NCI-H524 treated with DMSO at 0.1 percent for 48 hours (cell line): ENCODE measurements at places on chromosomes 2 and 18.

GRCh38 chr2:172207911-172208310 lies 105.2 kb upstream of the DLX2 start:
- no peak for DNase-seq

- no peak for DNase-seq
Observed at GRCh38 chr2:128608921-128609880, 290.5 kb upstream of the HS6ST1 start.

DNA sequence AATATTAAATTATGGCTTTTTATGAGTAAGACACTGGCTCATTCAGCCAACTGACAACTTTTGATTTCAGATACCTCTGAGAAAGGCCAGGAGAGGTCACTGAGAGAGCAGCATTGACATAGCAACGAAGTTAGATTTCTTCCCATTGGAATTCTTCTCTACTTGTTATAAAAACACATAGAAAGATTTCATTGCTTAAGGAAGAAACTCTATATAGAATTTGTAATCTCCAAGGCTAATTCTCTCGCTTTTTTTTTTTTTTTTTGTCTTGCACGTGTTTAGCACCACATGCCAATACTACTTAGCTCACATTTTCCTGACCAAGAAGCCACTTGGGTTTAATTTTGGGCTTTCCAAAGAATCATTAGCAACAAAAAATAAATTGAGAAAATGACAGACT lies 233.7 kb downstream of the CALCRL start:
- no peak for DNase-seq

GRCh38 chr2:169225906-169226305 lies 136.4 kb downstream of the LRP2 start:
- DNase-seq, result no peak

GRCh38 chr2:25304321-25304720 lies 37.4 kb downstream of the DNMT3A start:
- DNase-seq, result peak; percentile 49

DNA sequence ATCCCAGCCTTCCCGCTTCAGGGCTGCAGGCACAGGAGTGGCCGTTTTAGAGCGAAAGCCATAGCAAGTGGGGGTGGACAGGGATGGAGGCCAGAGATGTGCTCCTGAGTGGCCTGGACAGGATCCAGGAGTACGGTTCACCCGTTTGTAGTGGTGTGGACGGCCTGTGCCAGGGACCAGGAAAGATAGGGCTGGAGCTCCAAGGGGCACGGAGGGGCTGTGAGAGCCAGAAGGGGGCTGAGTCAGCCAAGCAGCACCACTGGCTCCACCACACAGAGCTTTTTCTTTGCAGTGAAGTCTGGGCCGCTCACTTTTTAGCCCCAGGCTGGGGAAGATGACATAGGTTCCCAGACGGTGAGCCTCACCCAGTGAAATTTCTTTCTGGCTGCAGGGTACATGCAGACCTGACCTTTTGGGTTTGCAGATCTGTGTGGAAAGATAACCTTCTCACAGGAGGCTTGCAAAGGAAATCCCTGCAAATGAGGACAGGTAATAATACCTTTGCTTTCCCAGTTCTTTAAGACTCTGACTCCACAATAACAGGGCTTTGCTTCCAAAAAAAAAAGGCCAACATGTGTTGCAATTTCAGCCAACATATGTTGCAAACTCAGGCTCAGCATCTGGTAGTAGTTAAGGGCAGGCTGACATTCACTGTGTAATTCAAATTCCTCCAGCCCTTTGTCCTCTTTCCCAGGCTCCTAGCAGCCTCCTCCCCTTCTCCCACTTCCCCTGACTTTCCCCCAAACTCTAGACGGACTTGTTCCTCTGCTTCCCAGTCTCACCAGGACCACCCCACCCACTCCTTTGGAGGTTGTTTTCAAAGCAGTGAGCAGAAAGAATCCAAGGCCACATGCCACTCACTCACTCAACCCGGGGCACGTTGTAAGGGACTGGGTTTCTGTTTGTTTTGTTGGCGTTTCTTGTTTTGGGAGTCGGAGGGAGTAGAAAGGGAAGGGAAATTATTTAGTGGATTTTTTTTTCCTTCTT lies 20.3 kb upstream of the LAPTM4A start:
- DNase-seq, result peak; percentile 4

- DNase-seq, result no peak
Observed at GRCh38 chr2:128520340-128520739, 201.7 kb upstream of the HS6ST1 start.

GRCh38 chr2:43341959-43342757 lies 115.8 kb upstream of the ZFP36L2 start:
- DNase-seq, result no peak

- DNase-seq, result no peak
Observed at GRCh38 chr2:191554240-191554639, 123.7 kb upstream of the NABP1 start.
